ENCODE measurements at places on chromosomes 4 and X. TPM values are rescaled to one million over a fixed set of nuclear protein-coding genes. Genes with fewer than 3 reads are reported as not detected.

C4orf50 gene
- 0.83 TPM for total RNA-seq

- no peaks in the 10 kb centered on the region for H3K4me1 ChIP-seq
- no peaks in the 10 kb centered on the region for H3K27me3 ChIP-seq
- no peaks in the 10 kb centered on the region for H3K36me3 ChIP-seq
- no peak overlapping the region for H3K27ac ChIP-seq
- no peak overlapping the region for H3K4me3 ChIP-seq
Observed at GRCh38 chr4:132238697-132239096, 910.4 kb upstream of the PCDH10 start.

GRCh38 chr4:100707786-100708185 is 190.0 kb upstream of the EMCN start:
- H3K27me3 ChIP-seq, result no peaks in the 10 kb centered on the region
- H3K4me3 ChIP-seq, result no peak overlapping the region
- H3K27ac ChIP-seq, result no peak overlapping the region
- DNase-seq, result no peak
- H3K4me1 ChIP-seq, result peaks cover 5% of the 10 kb centered on the region

- no peaks in the 10 kb centered on the region for H3K27me3 ChIP-seq
- no peak for DNase-seq
- H3K27ac ChIP-seq, result no peak overlapping the region
- H3K4me1 ChIP-seq, result no peaks in the 10 kb centered on the region
- no peak overlapping the region for H3K4me3 ChIP-seq
Observed at GRCh38 chr4:90950385-90950841, 823.2 kb downstream of the CCSER1 start.

- H3K36me3 ChIP-seq, result no peaks in the 10 kb centered on the region
- H3K27me3 ChIP-seq, result no peaks in the 10 kb centered on the region
- no peak overlapping the region for H3K27ac ChIP-seq
- no peak for DNase-seq
- H3K4me3 ChIP-seq, result no peak overlapping the region
- peaks cover 12% of the 10 kb centered on the region for H3K4me1 ChIP-seq
Observed at GRCh38 chr4:73772363-73772762, 32.0 kb downstream of the CXCL8 start.

CTAG2 gene
- total RNA-seq, result not detected

- H3K27me3 ChIP-seq, result no peaks in the 10 kb centered on the region
- DNase-seq, result no peak
- H3K27ac ChIP-seq, result no peak overlapping the region
- no peak overlapping the region for H3K4me3 ChIP-seq
Observed at GRCh38 chr4:35963383-35963782, 280.9 kb downstream of the ARAP2 start.

DNA sequence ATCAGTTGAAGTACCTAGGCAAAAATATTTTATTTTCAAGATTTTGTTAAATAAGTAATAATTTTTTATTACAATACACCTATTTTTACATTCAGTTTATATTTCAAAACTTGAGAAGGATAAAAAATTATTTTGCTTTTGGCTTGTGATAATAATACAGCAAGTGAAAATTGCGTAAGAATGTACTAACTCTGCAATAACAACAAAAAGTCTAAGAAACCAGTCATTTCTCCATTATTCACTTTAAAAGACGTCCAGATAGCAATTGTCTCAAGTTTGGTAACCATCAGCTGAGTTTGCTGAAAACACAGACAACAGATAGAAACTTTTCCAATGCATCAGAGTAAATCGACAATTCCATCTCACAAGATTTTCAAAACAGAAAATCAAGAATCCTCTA is 12.1 kb downstream of the CXCL8 start:
- no peaks in the 10 kb centered on the region for H3K36me3 ChIP-seq
- DNase-seq, result no peak
- H3K27ac ChIP-seq, result no peak overlapping the region
- no peak overlapping the region for H3K4me3 ChIP-seq
- H3K27me3 ChIP-seq, result no peaks in the 10 kb centered on the region

CXorf65 gene
- not detected for total RNA-seq

- no peak overlapping the region for H3K27ac ChIP-seq
- H3K4me1 ChIP-seq, result no peaks in the 10 kb centered on the region
- no peak overlapping the region for H3K4me3 ChIP-seq
- no peak for DNase-seq
Observed at GRCh38 chrX:153471663-153472280, 1.4 kb upstream of the HAUS7 start.

TMEM47 gene
- 95.8 TPM for total RNA-seq

DNA sequence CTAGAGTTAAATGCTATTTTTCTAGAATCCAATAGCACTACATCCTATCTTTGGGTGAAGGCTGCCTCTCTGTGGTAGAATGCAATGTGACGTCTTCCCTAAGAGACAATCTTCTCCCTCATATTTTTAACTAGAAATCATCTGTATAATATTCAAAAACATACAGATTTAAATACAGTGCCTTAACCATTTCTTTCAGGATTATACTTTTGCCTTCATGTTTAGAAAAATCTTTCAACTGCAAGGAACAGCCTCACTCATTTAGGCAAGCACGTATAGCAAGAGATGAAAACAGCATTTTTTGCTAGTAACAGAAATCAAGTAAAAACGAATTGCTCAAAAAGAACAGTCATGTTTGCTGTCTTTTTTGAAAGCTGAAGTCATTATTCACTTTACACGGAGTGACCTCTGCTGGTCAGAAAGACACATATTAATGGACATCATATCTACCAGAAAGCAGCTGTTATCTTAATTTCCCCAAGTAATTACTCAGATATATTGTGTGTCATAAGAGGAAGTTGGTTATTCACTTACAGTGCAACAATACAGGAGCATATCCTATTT is 422.3 kb downstream of the STPG2 start:
- H3K27ac ChIP-seq, result no peak overlapping the region
- no peak for DNase-seq
- H3K4me1 ChIP-seq, result no peaks in the 10 kb centered on the region
- no peaks in the 10 kb centered on the region for H3K27me3 ChIP-seq
- H3K4me3 ChIP-seq, result no peak overlapping the region

GRCh38 chr4:128796934-128797333 is 12.6 kb upstream of the JADE1 start:
- H3K27me3 ChIP-seq, result no peaks in the 10 kb centered on the region
- H3K4me1 ChIP-seq, result no peaks in the 10 kb centered on the region
- H3K4me3 ChIP-seq, result no peak overlapping the region
- no peak overlapping the region for H3K27ac ChIP-seq

DNA sequence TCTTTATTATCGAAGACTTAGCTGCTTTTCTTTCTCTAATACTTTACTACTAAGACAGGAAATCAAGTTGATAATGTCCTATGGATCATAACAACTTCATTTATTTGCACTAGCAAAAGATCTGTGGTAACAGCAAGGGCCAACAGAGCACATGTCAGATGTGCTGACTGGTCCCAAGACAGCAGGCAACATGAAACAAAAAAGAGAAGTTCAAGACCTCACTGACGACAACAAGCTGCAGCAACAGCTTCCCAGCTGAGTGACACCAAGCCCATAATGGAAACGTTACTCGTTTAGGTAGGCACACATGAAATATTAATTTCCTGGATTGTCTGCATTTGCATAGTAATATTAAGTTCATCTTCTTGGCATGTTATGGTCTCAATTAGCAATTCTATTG is 126.9 kb downstream of the UNC5C start:
- H3K36me3 ChIP-seq, result no peaks in the 10 kb centered on the region
- no peaks in the 10 kb centered on the region for H3K27me3 ChIP-seq
- no peak overlapping the region for H3K27ac ChIP-seq
- no peak for DNase-seq
- no peak overlapping the region for H3K4me3 ChIP-seq
- H3K4me1 ChIP-seq, result no peaks in the 10 kb centered on the region
